ENCODE measurements at places on chromosomes 11 and 22. TPM values are rescaled to one million over a fixed set of nuclear protein-coding genes. Genes with fewer than 3 reads are reported as not detected.

Gene SLC22A9
- total RNA-seq: not detected

Gene OR5F1
- not detected for total RNA-seq

Gene KRTAP5-8
- total RNA-seq: not detected

Gene APOA5
- 0.77 TPM for total RNA-seq

Gene FGF3
- total RNA-seq: not detected

Gene MUC15
- total RNA-seq: 12.1 TPM

Gene ARCN1
- 123 TPM for total RNA-seq

Gene OR51E2
- not detected for total RNA-seq

Gene CNTF
- 2.0 TPM for total RNA-seq

Gene DRICH1
- total RNA-seq: 0.82 TPM
